NCI-H2171 (cell line): ENCODE measurements at places on chromosomes 13 and 19.

- DNase-seq = peak; percentile 28
Measured at GRCh38 chr19:29418201-29418600, 107.6 kb upstream of the VSTM2B start.

GRCh38 chr19:40633207-40633606 lies 32.0 kb downstream of the LTBP4 start:
- DNase-seq = no peak

DNA sequence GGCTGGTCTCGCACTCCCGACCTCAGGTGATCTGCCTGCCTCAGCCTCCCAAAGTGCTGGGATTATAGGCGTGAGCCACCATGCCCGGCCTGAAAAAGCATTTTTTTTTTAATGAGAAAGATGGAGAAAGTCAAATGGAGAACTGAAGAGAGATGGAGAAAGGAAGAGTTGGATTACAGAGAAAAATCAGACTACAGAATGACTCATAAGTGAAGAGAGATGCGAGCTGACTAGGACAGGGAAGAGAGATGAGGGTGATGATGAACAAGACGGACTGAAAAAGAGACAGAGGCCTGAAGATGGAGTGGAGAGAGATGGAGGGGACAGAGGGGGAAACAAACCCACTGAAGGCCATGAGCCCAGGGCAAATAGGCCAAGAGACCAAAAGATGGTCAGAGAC lies 1.5 kb downstream of the DHX34 start:
- DNase-seq = no peak

DNA sequence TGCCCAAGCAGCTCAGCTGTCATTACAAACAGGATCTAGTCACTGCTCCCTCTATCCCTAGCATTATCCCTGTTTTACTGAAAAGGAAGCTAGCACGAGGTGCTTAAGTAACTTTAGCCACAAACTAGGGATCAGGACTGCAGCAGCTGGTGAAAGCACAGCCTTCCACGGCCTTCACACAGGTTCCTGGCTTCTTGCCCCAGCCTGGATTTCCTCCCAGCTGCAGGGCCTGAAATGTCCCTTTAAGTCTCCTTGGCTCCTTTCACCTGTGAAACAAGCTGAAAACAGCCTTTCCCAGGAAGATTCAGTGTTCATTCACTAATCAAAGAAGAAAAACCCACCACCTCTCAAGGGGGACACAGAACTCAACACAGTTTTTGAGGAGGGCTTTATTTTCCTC lies 754.5 kb downstream of the DIAPH3 start:
- DNase-seq = peak; percentile 77

DNA sequence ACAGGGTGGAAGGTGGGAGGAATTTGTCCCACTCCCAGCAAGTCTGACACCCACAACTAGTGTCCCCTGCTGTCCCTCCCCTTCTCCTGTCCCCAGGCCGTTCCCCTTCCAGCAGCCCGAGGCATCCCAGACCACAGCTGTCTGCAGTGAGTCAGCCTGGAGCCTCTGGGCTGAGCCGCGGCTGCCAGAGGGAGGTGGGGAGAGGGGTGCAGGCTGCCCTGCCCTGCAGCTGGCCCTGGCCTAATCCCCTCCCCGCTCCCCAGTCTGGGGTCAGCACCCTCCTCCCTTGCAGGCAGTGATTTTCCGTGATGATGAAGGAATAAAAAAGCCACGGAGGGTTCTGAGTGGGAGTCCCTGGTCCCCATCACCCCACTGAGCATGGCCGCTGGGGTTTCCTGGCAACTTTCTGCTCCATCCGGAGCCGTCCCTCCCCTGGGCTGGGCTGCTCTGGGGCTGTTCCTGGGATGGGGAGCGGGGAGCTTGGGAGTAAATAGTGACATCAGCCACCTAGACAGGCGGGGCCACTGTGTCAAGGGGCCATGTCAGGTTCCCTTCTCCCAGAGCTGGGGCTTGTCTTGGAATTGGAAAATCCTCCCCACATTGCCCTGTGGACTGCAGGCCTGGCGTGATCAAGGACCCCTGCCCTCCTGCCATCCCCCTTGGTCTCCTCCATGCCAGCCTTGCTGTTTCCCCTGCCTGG lies 16.8 kb downstream of the SPC24 start:
- no peak for DNase-seq

DNA sequence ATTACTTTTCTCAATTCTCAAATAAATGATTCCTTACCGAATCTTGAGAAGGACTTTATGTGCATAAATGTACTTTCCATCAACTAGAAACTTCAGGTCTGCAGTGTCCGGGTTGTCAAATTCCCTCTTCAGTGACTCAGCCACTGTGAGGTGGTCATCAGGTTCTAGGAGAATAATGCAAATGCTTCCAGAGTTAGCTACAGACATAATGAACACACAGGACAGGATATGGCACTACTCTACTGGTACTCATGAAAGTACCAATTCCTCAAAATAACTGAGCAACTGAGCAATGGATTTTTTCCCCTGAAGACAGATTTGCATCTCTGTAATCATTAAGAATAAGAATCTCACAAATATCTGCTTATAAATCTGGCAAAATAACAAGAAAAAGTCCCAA lies 31.2 kb downstream of the RCBTB2 start:
- no peak for DNase-seq

DNA sequence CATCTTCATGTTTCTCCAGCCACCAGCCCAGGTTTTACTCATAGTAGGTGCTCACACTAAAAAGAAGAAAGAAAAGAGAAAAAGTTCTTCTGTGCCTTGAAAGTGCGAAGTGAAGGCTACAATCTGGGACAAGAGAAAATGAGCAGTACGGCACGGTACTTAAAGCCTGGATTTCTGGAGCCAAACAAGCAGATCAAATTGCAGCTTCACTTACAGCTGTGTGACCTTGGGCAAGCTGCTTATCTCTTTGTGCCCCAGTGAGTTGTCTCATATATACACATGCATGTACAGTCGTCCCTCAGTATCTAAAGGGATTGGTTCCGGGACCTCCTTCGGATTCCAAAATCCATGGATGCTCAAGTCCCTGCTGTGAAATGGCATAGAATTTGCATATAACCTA lies 41.8 kb downstream of the GSX1 start:
- no peak for DNase-seq

DNA sequence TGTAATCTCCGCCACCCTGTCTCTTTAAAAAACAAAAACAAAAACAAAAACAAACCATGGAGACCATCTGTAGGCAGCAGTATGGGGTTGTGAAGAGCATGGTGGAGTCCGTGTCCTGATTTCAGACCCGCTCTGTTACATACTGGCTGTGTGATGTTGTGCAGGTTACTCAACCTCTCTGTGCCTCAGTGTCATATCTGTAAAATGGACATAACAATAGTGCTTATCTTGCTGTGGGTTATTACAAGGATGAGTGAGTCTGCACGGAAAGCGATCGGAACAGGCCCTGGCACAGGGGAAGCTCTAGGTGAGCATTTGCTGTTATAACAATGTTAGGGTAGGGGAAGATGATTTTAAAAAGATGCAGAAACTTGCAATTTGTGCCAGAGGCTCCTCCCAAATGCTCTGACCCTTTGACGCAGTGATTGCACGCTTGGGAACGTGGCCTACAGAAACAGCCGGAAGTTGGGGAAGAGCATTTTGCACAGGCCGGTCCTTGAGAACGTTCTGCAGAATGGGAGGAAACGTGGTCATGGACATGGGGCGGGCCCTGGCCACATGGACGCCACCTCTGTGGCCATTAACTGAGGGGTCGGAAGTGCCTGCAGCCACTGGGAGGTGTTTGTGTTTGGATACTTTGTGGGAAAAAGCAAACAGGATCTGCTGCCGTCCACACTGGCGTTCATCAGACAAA lies 15.7 kb upstream of the SELENOW start:
- DNase-seq = no peak

GRCh38 chr13:39856714-39857113 lies 201.3 kb downstream of the COG6 start:
- DNase-seq = no peak
